Stimulated activated CD4-positive, alpha-beta T cell treated with anti-CD3 and anti-CD28 coated beads, Interleukin-2, amount 100 ng/mL, for 24 hours (primary cell): ENCODE measurements at places on chromosomes 2 and 18.

DNA sequence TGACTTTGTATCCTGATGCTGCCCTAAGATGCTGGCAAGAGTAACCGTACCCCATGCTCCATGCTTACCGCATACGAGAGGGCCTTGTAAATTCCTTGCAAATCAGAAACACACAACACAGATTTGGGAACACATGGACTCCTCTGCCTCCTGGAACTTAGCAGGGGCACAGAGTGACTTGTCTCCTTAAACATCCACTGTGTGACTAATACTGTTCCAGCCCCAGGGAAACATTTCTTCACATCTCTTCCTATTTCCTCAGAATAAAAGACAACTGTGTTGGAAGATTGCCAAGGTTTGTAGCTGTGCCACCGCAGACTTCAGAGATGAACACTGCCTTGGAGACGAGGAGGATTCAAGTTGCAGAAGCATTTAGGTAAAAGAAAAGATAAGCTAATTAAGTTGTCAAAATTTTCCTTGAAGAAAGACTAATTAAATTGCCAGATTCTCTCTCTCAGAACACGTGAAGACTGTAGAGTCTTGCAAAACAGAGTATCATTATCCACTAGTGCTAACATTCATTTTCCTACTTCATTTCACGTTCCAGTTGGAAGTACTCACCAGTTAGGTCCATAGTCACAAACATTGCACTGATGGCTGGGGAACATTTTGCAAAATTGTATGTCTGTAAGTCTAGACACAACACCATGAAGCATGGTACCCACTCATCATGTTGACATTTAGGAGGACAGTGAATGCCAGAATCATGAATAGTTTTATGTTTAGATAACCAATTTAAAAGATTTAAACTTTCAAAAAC is 188.8 kb downstream of the TSN start:
- no peak for DNase-seq

- DNase-seq = no peak
These were observed 22.2 kb downstream of the SOWAHC start for GRCh38 chr2:109636317-109636716.

- DNase-seq = no peak
These were observed 102.6 kb upstream of the NDUFV2 start for GRCh38 chr18:8999872-9000271.

GRCh38 chr2:115939902-115940301 is 1497.5 kb downstream of the DPP10 start:
- DNase-seq = no peak

DNA sequence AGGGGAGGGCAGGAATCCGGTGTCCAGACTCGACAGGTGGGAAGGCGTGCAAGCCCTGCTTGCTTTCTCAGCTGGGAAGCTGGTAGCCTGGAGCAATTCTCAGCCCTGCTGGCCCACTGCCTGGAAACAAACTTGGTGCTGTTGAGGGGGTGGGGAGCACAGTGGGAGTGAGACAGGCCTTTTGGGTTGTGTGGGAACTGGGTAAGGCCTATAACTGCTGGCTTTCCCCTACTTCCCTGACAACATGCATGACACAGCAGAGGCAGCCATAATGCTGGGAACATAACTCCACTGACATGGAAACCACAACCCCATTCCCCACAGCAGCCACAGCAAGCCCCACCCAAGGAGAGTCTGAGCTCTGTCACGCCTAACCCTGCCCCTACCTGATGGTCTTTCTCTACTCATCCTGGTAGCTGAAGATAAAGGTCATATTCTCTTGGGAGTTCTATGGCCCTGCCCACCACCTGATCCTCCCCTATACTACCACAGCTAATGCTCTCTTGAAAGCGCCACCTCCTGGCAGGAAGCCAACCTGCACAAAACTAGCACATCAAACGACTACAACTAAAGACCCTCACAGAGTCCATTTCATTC is 122.9 kb upstream of the ACVR1C start:
- peak; percentile 26 for DNase-seq

- no peak for DNase-seq
These were observed 452.8 kb upstream of the VWC2L start for GRCh38 chr2:213958086-213958485.

- no peak for DNase-seq
These were observed 35.4 kb downstream of the NPC1 start for GRCh38 chr18:23550898-23551297.

- DNase-seq = no peak
These were observed 120.8 kb downstream of the LTBP1 start for GRCh38 chr2:33067598-33067997.

DNA sequence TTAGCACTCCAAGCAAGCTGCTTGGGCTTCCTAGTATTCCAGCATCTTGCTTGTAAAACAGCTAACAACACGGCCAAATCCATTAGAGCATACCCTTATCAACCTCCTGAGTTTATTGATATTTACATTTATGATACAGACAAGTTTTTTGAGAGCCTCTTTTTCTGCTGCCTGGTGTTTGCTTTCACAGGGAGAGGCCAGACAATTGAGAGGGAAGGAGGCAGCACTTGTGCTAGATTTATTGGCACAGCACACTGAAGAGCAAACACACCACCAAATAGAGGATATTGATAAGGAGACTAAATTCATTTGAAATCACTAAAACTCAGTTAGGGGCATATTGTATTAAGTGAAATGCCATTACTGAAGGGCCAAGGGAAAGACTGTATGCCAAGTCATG is 1142.3 kb upstream of the FANCL start:
- no peak for DNase-seq

GRCh38 chr18:24009651-24010333 is 4.8 kb upstream of the TTC39C start:
- DNase-seq = no peak

DNA sequence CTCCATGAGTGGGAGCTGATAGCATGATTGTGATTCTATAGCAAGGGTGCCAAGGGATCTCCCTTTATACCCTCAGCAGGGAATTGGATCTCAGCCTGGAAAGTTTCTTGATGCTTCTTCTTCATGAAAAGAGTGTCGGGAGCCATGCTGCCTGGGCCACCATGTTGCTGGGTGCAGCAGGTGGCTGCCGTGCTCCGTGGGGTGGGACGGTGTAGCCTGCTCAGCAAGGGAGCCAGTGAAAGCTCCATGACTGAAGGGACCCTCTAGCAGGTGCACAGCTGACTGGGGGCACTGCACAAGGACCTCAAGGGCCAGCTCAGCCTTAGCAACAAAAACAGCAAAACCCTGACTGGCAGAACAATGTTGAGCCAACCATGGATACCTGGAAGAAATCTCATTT is 368.9 kb upstream of the HS6ST1 start:
- DNase-seq = no peak

DNA sequence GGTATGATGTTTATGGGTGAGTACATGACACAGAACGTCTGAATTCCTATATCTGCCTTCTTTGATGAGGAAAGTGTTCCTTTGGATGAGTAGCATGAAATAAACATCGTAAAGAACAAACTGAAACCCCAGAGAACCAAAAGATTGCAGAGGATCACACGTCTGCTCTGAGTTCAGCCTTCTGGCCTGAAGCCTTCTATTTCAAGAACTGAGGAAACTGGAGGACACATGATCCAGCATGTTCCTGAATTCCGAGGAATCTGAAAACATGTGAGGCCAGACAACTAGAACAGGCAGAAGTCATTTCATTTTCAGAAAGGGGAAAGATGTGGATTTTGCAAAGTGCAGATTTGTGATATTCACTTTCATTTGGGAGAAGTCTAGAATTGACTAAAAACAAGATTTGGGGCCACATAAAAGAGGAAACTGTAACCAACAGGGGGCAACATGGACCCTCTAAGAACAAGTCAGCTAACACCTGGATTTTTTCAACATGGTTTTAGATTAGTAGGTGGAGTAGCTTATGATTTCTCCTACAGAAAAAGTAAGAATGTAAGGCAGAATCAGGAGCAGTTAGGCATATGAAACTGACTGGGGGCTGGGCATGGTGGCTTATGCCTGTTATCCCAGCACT is 8.3 kb downstream of the SULT6B1 start:
- DNase-seq = no peak

DNA sequence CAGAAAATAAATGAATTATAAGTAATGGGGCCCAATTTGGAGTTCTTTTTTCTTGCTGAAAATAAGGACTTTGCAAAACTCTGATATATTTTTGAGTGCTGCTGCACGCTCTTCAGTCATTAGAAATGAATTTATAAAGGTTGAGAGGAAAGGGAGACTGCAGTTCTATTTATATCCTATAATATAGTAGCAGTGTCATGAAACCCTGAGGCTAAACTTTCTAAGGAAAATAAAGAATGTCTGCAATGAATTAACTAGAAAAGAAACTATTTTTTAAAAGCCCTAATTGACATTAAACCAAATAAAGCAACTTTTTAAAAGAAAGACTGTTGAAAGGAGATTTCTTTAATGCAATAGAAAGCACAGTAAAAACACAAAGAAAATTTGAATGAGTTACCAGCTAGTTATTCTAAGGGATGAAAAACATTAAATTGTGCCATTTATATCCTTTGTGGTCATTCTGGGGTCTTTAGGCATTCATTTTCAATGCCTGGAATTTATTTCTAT is 1072.8 kb upstream of the TMEFF2 start:
- no peak for DNase-seq

GRCh38 chr18:32482117-32482516 is 11.4 kb upstream of the GAREM1 start:
- DNase-seq = no peak

- no peak for DNase-seq
These were observed 729.6 kb upstream of the ZNF804A start for GRCh38 chr2:183868707-183869106.

GRCh38 chr2:233464056-233464455 is 102.5 kb downstream of the USP40 start:
- DNase-seq = no peak

DNA sequence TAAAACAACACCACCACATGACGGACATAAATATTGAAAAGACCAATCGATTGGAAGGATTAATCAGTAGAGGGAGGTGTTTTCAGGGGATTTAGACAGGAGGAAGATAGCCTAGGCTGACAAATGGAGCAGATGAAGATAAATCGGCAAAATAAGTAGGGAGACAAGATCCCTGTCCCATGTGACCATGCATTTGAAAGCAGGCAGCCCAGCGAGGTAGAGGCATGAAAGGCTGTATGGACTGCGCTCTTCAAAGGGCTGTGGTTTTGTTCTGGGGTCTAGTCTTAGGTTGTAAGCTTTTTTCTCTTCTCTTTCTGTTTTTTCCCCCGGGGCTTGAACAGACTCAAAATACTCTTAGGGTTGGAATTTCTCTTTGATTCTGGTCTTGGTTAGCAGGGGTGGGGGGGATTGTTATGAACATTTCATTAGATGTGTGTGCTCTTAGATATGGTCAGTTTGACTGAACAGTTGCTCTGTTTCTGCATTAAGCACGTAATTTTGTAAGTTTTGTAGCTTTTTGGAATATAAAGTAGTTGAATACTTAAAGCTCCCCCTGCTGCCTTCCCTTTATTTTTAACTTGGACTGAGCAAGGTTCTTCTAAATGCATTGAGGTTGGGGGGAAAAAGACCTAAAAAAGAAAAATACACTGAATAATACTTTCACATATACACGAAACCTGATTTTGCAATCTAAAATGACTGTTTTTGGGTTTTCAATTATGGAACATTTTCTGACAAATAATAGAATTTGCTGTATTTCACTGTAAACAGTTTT is 32.2 kb downstream of the ZNF532 start:
- no peak for DNase-seq

DNA sequence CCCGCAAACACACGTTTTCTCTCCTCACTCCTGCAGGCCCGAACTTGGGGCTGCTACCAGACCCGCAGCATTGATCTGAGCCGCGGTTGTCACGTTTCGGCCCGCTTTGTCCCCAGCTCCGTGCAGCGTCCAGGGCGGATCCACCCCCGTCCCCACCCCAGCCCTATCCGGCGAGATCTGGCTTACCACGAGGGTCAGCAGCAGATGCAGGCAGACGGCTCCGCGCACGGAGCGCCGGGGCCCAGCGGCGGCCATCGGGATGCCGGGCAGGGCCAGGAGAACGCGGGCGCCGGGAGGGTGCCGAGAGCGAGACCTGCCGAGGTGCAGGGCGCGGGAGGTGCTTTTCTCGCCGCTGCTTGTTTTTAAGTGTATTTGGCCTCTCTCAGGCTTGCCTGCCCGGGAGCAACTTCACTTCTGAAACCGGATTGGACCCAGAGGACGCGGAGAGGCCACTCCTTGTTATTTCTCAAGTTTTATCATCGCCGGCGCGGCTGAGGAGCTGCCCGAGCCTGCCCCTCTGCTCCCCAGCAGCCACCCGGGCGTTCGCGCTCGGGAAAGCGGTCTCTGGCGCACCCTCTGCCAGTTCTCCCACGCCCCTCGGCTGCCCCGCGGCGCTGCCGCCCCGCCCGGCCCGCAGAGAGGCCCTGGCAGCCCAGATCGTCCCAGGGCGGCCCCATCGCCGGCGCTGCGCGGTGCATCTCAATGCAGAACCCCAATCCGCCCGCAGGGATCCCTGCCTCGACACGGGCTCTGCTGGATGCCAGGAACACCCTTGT is at the start of gene DSC3:
TSS of gene DSC3 (minus strand) at position 337 of the 776 bp plus-strand sequence. CDS start at position 255, 82 bp downstream.
- no peak for DNase-seq

- DNase-seq = no peak
These were observed 75.1 kb upstream of the MAP4K4 start for GRCh38 chr2:101622210-101623030.

GRCh38 chr18:9604348-9604747 is 10.0 kb downstream of the PPP4R1 start:
- DNase-seq = no peak

DNA sequence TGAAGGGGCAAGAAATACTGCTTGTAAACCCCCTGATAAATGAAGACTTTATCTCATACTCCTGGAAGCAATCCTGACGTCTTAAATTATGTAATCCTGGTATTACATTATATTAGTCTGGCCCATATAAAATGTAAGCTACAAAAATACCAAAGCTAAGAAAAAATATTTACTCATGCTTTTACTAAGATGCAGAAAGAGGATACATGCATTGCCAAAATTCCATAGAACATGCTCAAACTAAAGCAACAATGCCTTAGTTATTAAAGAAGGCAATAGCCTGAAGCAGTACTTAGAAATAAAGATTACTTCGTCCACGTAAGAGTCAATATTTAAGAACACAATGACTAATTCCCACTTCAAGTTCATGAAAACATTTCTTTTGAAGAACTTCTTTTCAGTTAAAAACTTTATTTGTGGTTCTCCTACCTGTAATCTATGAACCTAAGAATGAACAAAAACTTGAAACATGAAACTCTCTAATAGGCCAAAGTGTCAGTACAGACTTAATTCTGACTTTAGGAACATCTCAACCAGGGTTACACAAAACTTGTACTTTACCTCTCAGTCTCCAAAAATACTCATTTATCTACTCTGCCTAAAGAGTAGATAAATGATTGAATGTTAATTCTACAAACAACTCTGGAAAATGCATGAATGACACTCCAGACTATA is 117.3 kb downstream of the THADA start:
- DNase-seq = no peak

- no peak for DNase-seq
These were observed 8.0 kb upstream of the TMEM177 start for GRCh38 chr2:119671016-119671415.

DNA sequence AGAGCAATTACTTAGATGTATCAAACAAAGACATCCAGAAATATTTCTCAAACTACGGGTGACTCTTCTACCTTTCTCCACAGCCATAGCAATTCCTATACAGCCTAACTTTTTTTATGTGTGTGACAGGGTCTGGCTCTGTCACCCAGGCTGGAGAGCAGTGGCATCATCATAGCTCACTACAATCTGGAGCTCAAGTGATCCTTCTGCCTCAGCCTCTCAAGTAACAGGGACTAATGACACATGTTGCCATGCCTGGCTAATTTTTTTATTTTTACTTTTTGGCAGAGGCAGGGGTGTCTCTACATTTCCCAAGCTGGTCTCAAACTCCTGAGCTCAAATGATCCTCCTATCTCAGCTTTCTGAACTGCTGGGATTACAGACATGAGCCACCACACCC is 328.9 kb upstream of the NT5C1B start:
- DNase-seq = no peak
